Stimulated activated CD8-positive, alpha-beta memory T cell treated with anti-CD3 and anti-CD28 coated beads, Interleukin-2, amount 100 ng/mL, for 1 hour (primary cell): ENCODE measurements at places on chromosomes 2 and 18.
A peak's percentile ranks its signal among the peaks of the same experiment; 100 is the strongest.

GRCh38 chr2:43421194-43421593 is 174.6 kb downstream of the THADA start:
- no peak for DNase-seq

GRCh38 chr2:74001121-74001520 is 16.4 kb downstream of the TET3 start:
- DNase-seq, result no peak

DNA sequence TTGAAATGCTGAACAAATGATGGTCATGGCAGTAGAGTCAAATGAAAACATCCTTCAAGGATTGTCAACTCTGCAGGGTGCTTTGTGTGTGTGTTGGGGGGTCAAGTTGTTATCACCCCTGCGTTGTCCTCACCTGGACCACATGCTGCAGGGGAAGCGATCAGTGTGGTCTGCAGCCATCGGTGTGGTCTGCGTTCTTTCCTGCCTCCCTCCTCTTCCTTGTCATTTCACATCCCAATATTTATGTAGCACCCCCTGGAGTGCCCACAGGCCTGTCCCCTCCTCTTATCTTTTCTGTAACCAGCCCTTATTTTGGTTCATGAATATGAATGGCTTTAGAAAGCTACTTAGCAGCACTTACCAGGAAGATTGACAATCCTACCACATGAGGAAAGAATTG is 38.9 kb downstream of the UGP2 start:
- no peak for DNase-seq

GRCh38 chr2:215906458-215906857 is 106.9 kb downstream of the MREG start:
- DNase-seq, result no peak

DNA sequence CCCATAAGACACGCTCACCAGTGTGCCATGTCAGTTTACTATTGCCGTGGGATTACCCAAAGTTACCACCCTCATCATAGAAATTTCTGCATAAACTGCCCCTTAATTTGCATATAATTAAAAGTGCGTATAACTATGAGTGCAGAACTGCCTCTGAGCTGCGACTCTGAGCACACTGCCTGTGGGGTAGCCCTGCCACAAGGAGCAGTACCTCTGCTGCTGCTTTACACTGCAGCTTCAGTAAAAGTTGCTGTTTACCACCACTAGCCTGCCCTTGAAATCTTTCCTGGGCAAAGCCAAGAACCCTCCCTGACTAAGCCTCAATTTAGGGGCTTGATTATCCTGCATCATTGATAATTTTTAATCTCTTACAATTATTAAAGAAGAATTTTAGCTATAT is 213.9 kb upstream of the MAP2 start:
- DNase-seq, result no peak

- no peak for DNase-seq
Observed at GRCh38 chr2:143177096-143177786, 48.0 kb downstream of the ARHGAP15 start.

- no peak for DNase-seq
Observed at GRCh38 chr2:144230448-144231085, 289.4 kb downstream of the ZEB2 start.

DNA sequence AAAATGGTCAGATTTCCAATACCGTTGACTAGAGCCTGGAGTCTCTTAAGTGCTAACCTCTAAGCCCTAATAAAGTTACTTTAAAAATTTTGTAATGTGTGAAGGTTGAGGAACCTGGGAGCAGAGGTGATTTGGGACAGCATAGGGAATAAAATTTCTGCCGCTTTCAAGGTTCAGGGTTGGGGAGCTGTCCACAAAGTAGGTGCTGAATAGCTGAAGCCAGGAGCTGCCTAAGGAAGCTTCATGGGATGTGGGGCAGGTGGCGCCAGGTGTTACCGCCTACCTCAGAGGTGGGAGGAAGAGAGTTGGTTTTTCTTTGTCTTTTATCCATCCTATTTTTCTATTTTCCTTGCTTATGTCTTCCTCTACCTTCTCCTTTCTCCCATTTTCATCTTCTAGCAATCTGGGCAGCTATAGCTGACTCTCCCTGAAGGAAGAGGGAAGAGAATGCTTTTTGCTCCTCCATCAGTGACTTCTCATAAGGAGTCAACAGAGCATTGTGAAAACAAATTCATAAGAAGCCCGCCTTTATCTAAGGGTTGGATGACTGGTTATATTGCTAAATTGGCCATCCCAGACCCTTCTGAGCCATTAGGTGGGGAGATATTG is 178.7 kb downstream of the CLIP4 start:
- no peak for DNase-seq

- no peak for DNase-seq
Observed at GRCh38 chr2:222943820-222944219, 83.0 kb downstream of the ACSL3 start.

DNA sequence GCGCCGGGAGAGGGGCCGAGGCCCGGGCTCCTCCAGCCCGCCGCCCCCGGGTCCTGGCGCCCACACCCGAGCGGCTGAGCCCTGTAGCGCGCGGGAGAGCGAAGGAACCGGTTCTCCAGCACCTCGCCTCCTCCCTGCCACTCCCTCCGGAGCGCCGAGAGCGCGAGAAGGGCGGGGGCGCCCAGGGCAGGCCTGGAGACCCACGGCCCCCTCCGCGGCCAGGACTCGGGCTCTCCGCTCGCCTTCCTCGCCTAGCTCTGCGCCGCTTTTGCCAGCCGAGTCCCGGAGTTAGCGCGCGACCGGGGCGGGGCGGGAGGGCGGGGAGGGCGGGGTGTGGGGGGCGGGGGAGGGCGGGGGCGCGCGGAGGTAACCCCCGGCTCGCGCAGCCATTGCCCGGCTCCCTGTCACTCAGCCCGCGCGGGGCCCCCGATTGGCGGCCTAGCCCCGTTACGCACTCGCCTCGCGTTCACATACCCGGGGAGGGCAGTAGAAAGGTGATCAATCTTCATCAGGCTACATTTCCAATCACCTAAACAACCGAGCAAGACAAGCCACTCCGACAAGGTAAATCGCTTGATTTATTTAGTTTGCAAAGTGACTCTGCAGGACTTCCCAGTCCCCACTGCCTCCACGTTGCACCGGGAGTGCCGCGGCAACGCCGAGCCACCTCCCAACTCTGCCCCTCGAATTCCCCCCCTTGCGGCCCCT is at the start of gene OTX1:
OTX1 (plus strand) TSS at position 497 of the 708 bp plus-strand sequence. CDS start 2,161 bp downstream, outside the sequence.
- no peak for DNase-seq

GRCh38 chr2:238220274-238220891 is 16.9 kb upstream of the ILKAP start:
- no peak for DNase-seq

DNA sequence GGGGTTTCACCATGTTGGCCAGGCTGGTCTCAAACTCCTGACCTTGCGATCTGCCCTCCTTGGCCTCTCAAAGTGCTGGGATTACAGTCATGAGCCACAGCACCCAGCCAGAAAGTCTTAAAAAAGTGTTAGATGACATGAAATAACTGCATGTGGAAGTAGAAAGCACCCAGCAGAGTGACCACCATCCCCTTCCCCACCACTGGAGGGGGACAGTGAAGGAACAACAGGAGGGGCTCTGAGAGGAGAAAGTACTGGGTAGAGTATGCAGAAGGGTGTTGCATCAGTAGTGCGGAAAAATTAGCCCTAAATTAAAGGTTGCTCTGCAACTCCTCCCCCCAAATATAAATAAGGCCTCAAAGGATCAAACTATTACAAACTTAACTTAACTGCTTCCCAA is 230.5 kb downstream of the ZNF521 start:
- DNase-seq, result no peak

- DNase-seq, result no peak
Observed at GRCh38 chr2:142975239-142975638, 97.8 kb downstream of the KYNU start.

GRCh38 chr2:33110461-33110860 is 163.7 kb downstream of the LTBP1 start:
- no peak for DNase-seq

- DNase-seq, result no peak
Observed at GRCh38 chr18:53911200-53911599, 313.3 kb downstream of the MBD2 start.

- peak; percentile 42 for DNase-seq
Observed at GRCh38 chr18:35267161-35267651, 22.8 kb downstream of the ZSCAN30 start.

GRCh38 chr2:126227250-126227649 is 428.7 kb upstream of the GYPC start:
- no peak for DNase-seq

DNA sequence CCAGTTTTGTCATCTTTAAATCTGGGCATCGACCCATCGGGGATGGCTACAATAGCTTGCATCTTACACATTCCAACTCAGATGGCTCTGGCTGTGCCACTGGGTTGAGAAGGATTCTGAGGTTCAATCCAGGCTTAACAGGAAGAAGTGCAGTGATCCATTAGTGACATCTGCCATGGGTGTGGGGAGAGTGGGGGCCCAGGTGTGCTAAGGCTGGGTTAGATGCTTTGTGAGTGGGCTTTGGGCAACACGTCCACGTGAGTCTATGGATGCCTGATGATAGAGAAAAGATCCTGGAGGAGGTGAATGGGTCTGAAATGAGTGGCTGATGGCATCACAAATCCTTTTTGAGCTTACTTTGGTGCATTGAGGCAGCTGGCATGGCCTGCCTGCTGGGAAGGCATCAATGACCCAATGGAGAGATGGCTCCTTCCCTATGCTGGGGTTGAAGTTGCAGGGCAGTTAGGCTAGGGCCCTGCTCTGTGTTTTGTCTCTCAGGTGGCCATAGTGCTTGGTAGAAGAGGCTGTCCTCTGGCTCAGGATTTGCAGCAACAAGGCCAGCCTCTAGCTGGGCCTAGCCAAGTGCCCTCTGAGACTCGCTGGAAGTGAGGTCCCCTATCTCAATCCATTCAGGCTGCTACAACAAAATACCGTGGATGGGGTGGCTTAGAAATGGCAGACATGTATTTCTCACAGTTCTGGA is 56.7 kb downstream of the HS1BP3 start:
- DNase-seq, result no peak

DNA sequence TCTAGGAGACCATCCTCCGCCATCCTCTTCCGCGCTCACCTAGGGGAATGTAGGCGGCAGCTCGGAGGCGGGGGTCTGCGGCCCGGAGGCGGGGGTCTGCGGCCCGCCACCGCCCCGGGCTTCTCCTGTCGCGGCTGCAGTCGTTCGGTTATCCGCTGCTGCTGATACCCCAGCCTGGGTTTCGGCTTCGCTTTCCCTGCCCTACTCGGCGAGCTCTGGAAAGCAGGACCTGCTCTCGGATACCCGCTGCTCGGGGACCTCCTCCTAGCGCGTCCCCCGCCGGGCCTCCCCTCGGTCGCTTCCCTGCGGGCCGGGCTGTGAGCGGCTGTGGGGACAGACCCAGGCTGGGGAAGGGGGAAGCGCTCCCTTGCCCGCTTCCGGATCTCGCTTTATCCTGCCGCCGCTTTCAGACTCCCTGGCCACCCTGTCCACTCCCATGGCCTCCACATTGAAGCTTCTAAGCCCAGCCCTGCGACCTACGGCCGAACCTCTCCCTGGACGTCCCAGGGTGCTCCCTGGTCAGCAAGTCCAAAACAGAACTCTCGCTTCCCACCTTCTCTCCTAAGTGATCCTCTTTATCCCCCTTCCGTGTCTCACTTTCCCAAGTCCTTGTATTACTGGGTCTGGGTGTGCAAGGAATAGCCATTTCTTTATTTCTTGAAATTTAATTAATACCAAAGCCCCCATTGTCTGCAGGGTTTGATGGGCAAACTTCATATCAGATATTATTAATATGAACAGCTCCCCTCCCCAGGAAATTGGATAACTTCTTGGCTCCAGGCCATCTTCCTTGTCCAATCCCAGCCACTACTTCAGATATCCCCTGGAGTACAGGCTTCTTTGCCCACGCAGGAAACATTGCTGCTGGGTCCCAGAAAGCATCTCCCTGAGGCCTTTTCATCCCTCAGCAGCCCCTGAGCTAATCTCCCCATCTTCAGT is 769 bp downstream of the FKBP1B start:
- no peak for DNase-seq

DNA sequence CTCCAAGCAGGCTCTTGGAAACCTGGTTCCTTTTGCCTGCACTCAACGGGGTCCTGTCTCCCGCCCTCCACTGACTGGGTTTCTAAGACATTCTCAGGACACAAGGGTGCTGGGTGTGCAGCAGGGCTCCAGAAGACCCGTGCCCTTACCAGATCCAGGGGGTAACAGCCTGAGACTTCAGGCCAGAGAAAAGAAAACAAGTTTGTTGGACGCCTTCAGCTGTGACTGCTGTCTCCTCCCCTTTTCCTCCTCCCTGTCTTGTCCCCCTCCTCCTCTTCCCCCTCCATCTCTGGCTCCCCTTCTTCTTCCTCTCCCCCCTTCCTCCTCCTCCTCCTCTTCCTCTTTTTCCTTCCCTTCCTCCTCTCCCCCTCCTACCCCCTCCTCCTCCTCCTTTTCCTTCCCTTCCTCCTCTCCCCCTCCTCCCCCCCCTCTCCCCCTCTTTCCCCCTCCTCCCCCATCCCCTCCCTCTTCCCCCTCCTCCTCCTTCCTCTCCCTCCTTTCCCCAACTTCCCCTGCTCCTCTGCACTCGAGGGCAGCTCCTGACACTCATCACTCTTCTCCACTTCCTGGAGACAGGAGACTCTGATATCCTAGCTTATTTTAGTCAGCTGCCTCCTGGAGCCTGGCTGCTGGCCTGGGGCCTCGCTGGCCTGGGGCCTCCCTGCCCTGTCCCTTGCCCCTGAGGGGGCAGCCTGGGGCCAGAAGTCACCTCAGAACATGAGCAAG is 12.4 kb downstream of the ADRA2B start:
- DNase-seq, result no peak

- no peak for DNase-seq
Observed at GRCh38 chr2:196891136-196891535, 35.4 kb downstream of the PGAP1 start.

- DNase-seq, result no peak
Observed at GRCh38 chr2:128490881-128491691, 172.4 kb upstream of the HS6ST1 start.

DNA sequence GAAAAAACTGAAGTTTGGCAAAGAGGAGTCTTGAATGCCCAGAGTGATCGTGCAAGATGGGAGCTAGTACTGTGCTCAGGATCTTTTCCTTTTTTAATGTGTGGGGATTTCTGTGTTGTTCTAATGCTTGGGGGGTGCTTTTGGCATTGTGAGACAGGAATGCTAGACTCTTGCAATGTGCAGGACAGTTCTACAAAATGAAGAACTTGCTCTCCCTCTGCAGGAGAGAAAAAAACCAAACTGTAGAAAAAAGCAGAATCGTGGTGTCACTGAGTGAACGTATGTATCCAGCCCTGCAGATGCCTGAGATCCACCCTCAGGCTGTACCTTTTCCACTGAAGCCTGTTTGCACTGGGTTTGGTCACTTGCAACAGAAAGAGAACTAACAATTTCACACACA is 12.1 kb upstream of the TTC39C start:
- DNase-seq, result no peak

- DNase-seq, result no peak
Observed at GRCh38 chr18:3162181-3162580, 57.6 kb downstream of the MYOM1 start.

GRCh38 chr2:174121175-174121574 is 127.2 kb downstream of the OLA1 start:
- no peak for DNase-seq

GRCh38 chr2:121078899-121079298 is 206.1 kb downstream of the TFCP2L1 start:
- no peak for DNase-seq
